Dermis microvascular lymphatic vessel endothelial cell (primary cell): ENCODE measurements at places on chromosomes 4 and X. TPM values are rescaled to one million over a fixed set of nuclear protein-coding genes. Genes with fewer than 3 reads are reported as not detected.

Gene GASK1B
- total RNA-seq = 44.8 and 57.9 TPM in 2 replicates

Gene CT45A5
- total RNA-seq = not detected in 2 replicates

Gene MAP3K15
- under 0.01 and 0.13 TPM in 2 replicates for total RNA-seq

Gene HTRA3
- 1.4 and 7.5 TPM in 2 replicates for total RNA-seq

Gene SERTM2
- not detected in 2 replicates for total RNA-seq
